HTR-8/SVneo (cell line): ENCODE measurements at places on chromosomes 2 and 18.

DNA sequence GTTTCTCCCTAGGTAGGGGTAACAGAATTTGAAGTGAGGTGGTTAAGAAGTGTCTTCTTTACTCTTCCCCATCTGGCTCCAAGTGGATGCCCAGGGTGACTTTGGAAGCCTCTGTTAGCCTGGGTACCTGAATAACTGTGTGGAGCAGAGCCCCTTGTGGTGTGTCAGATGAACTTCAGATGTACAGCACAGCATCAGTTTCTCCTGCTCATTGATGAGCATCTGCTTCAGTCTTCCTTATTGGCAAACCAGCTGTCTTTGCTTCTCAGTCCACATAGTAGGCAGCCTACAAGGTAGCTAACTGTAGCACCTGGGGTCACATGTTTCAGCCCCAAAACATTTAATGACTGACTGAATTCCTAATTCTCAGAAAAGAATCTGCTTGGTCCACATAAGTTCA lies 56.2 kb upstream of the ATP8B1 start:
- DNase-seq = no peak

DNA sequence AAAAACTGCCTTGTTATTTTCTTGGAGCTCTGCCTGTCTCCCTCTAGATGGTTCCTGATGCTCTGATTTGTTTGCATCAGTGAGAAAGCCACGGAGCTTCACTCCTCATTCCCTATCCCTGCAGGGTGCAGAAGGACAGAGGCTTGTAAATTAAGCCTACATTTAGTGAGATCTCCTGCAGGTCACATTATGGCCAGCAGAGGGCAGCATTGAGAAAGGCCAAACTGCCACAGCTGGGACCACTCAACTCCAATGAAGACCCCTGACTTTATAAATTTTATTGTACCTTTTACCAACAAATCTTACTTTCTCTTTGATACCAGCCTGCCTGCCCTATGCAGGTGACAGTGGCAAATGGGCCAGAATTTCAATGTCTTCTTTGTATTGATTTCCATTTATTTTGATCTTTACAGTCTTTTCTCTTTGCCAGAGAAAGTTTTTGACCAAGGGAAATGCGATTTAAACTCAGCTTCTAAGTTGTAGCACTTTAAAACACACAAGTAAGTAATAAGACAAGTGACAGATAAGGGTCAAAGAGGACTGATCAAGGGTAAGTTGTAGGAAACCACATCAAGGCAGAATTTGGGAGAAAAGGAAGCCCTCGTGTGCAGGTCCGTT lies 1029.1 kb upstream of the KLHL29 start:
- peak; percentile 14 for DNase-seq

- no peak for DNase-seq
Observed at GRCh38 chr2:165952085-165952484, 1.5 kb downstream of the TTC21B start.

DNA sequence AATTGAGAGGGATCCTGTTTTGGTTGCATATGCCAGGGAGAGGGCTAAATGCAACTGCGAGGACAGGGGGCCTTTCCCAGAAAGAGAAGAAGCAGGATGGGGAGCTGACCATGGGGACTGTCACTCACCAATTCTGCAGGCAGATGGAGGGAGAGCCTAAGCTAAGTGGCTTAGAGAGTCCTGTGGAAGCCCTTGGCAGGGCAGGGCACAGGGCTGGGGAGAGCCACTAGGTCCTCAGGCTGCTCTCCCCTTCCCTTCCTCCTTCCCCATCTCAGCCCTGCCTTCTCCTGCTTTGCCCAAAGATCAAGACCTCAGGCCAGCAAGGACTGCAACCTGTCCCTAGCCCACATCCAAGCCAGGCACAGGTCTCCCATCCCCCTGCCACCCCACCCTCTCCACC lies 24.4 kb upstream of the CATIP start:
- no peak for DNase-seq

GRCh38 chr2:206443735-206444527 lies 599 bp downstream of the ADAM23 start:
- peak; percentile 21 for DNase-seq

GRCh38 chr18:40387130-40387787 lies 1567.8 kb upstream of the PIK3C3 start:
- DNase-seq = no peak

- no peak for DNase-seq
Observed at GRCh38 chr2:65458999-65459398, 26.6 kb upstream of the SPRED2 start.

- peak; percentile 78 for DNase-seq
Observed at GRCh38 chr2:230219419-230220331, at the start of gene SP110. TSS of gene SP110 (minus strand) at chr2:230219984. CDS start at chr2:230216927, 3,057 bp downstream.

GRCh38 chr2:47196046-47196445 lies 40.9 kb upstream of the STPG4 start:
- DNase-seq = no peak
